ENCODE measurements at places on chromosomes 11 and 22.

- DNase-seq, result no peak
Observed at GRCh38 chr11:8707541-8708191, 25.1 kb downstream of the RPL27A start.

DNA sequence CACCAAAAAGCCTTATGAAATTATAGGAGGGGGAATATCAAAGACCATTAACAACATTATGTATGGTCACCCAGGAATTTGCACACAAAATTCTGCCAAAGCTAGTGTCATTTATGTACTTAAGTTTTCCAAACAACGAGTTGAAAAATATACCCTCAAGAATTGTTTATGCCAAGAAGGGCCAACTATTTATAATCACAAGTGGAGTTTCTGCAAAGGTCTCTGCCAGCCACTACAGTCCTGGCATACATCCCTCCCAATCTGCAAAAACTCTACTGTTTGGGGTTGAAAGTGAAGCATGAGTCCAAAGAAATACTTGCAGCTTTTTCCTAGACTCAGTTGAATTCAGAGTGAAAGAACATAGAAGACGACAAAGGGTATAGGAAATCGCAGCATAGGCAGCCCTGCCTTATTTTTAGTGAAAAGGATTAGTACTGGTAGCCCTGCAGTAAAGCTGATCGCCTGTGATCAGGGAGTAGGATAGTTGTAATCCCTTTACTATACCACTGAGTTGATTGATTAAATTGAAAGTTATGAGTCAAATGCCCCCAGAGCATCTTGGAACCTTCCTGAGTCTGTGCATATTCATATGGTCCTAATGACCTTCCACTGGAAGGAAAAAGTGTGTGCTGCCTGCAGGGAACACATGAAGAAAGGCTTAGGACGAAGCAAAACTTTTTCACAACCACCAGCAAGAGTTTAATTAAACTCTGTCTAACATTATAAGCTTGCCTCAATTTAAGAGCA is 144.0 kb downstream of the SPON1 start:
- DNase-seq, result no peak

GRCh38 chr22:37775785-37776638 is 31.7 kb upstream of the GCAT start:
- DNase-seq, result no peak

DNA sequence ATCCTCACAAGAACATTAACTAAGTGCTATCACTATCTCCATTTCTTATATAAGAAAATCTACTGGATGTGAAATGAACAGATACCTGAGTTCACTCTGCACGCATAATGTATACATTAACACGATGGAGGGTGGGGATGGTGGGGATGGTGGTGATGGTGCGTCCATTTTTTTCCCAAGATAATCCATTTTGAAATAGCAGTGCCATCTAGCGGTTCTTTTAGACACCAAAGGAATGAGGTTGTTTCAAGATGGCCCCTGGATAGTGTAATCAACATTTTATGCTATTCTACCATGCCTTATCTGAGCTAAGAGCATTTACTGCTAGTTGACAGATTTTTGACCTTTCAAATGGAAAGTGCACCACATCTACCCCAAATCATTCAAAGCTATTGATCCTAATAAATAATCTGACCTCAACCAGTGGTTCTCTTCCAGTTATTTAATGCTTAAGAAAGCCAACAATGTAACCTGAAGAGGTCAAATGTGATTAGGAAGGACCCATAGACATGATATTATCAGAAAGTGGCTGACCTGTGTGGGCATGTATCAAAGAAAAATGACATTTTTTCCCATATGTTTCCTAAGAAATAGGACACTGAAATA is 714.7 kb upstream of the TENM4 start:
- DNase-seq, result peak; percentile 22

GRCh38 chr11:96817482-96818399 is 427.9 kb downstream of the JRKL start:
- DNase-seq, result no peak

- DNase-seq, result no peak
Observed at GRCh38 chr11:62499944-62500649, 46.5 kb downstream of the AHNAK start.

DNA sequence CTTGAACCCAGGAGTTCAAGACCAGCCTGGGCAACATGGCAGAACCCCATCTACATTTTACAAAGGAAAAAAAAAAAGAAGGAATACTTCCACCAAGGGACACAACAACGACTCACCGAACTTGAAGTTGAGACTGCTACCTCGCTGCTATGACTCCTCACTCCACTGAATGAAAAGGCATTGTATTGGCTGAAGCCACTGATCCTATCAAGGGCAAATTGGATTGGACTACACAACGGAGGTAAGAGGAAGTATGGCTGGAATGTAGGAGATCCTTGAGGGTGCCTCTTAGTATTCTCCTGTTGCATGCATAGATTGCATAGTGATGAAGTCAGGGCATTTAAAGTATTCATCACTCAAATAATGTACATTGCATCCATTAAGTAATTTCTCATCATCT is 97.9 kb downstream of the CWF19L2 start:
- no peak for DNase-seq

DNA sequence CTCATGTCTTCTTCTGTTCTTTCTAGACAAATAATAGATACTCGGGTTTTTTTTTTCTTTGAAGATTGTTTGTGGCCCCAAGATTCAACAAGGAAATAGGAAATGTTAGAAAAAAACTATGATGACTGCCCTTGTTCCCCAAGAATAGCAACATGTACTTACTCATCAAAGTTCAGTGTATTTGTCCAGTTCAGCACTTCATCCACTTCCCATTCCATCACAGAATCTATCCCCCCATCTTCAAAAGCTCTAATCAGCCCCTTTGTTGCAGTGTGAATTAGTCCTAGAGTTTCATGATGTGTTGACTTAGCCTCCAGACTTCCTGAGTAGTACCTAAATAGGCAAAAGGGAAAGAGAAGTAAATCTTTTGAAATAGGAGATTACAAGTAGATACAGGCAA is 74.3 kb downstream of the C11orf65 start:
- no peak for DNase-seq

DNA sequence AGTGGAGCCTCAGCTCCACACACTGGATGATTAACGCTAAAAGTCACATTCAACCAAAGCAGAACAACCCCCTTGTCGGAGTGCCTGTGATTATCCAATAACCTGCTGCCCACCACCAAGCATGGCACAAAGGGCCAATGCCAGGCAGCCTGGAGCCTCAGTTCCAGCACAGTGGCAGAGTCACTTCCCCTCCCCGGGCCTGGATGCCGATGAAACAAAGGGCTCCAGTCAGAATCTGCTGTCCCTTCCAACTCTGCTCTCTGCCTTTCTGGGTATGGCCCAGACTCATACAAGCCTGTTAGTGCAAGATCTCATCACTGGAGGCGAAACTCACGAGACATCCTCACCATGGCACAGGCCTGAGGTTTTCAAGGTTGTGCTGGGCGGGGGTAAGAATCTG is 52.1 kb downstream of the CLTCL1 start:
- no peak for DNase-seq

DNA sequence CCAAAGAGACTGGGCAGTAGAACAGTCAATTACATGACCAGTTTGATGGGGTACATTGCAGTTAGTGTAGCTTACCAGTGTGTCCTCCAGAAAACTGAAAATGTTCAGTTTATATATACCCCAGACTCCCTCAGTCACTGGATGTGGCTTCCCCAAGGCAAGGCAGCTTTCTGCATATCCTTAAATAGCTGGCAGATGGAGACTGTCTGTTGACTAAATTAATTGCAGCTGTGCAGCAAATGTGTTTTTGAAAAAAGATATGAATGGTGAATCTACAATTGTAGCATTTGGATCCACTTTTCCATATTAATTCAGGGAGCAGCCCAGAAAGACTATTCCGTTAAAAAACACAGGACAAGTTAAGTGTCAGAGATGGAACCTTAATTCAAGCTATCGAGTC is 565.1 kb upstream of the CCDC179 start:
- no peak for DNase-seq

GRCh38 chr11:23974601-23975000 is 522.3 kb upstream of the LUZP2 start:
- DNase-seq, result no peak

DNA sequence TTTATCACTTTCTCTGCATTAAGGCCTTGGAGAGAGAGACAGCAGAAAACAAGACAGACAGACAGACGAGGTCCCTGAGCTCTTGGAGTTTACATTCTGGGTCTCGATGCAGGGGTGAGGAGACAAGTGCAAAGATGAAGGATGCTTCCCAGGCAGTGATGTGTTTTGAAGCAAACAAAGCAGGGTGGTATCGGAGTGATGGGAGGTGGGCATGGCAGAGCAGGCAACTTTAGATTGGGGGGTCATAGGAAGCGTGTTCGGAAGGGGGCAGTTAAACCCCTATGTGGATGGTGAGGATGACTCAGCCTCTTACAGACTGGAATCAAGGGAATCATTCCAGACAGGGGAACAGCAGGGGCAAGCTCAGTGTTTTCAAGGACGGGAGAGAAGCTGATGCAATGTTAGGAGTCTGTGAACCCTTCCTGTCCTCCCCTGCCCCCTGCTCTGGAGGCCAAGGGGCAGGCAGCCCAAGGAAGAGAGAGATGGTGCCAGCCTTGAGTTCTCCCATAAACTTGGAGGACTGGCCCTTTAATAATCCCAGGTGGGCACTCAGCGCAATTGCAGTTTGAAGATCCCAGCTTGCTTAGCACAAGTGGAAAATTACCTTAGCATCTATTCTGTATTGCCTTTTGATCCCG is 180.2 kb downstream of the CHST1 start:
- DNase-seq, result no peak

DNA sequence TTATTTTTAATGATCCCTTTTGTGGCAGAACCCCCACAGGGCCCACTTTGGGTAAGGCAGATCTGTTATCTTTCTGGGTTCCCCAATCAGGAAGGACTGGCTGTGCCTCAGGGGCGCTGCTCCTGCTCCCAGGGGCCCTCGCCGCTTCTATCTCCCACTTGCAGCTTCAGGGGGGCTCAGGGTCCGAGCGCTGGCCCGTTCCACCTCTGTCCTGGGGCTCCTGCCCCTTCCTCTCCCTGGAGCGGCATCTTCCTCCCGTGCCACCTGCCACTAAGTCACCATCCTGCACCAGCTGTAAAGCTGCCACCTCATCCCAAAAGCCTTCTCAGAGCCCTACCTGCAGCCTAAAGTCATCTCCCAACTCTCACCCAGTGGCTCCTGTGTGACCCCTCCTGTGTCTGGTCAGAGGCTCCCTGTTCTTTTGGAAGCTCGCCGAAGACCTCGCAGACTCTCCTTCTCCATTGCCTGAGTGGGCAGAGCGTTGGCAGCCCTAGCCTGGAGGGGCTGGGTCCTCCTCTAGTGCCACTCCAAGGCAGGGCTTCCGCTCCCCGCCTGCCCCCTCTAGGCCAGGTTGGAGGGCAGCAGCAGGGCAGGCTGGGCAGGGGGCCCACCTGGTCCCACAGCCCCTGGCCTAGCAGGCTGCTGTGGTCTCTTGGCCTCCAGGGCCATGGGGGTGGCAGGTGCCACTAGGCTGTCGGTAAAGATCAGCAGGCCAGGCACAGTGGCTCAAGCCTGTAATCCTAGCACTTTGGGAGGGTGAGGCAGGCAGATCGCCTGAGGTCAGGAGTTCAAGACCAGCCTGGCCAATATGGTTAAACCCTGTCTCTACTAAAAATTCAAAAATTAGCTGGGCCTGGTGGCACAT is 106.7 kb downstream of the MORC2 start:
- no peak for DNase-seq

- DNase-seq, result no peak
Observed at GRCh38 chr11:8023831-8024555, 36.9 kb downstream of the EIF3F start.

- DNase-seq, result no peak
Observed at GRCh38 chr11:86174101-86175046, 70.2 kb upstream of the EED start.

- peak; percentile 51 for DNase-seq
Observed at GRCh38 chr11:70901951-70902521, 350.3 kb downstream of the SHANK2 start.

- peak; percentile 45 for DNase-seq
Observed at GRCh38 chr22:29689880-29690213, 30.0 kb upstream of the CABP7 start.

GRCh38 chr22:25741692-25742626 is at the start of gene MYO18B:
Gene MYO18B, plus strand, starts transcription at chr22:25742188. Its CDS starts 18,905 bp downstream, at chr22:25761093.
- DNase-seq, result peak; percentile 53

GRCh38 chr11:59247531-59248227 is 35.0 kb upstream of the MPEG1 start:
- DNase-seq, result peak; percentile 77

GRCh38 chr22:19776433-19777031 is 16.0 kb downstream of the TBX1 start:
- no peak for DNase-seq

DNA sequence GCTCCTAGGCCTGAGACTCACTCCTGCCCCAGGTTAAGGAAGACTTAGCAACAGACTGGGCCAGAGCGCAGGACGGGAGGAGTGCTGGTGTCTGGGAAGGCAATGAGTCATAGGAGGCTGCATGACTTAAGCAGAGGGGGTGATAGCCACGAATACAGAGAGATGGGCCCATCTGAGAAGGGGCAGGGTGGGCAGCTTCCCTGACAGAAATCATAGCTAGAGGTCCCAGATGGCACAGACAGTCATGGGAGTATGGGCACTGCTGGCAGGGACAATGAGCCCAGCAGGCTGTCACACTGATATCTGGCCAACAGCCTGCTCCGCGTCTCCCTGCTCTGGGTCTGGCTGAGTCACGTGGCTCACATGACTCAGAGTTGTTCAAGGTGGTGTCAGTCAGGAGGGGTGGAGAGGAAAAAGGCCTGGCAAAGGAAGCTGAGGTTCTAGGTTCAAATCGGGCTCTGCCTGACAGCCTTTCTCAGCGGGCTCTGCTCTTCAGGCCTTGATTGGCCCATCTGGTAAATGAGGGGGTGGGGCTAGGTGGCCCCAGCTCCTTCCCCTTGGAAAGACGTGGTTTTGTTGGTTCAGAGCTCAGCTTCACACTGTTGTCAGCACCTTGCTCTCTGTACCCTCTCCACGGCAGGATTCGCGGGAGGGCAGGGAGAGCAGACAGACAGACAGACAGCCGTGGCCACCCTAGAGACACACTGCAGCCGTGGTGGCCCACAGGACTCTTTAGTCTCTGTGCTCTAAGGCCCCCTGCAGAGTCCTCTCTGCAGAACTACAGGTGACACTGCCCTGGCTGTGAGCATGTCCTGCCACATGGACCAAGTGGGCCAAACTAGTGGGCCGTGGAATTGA is 47.8 kb downstream of the DBX1 start:
- DNase-seq, result no peak

DNA sequence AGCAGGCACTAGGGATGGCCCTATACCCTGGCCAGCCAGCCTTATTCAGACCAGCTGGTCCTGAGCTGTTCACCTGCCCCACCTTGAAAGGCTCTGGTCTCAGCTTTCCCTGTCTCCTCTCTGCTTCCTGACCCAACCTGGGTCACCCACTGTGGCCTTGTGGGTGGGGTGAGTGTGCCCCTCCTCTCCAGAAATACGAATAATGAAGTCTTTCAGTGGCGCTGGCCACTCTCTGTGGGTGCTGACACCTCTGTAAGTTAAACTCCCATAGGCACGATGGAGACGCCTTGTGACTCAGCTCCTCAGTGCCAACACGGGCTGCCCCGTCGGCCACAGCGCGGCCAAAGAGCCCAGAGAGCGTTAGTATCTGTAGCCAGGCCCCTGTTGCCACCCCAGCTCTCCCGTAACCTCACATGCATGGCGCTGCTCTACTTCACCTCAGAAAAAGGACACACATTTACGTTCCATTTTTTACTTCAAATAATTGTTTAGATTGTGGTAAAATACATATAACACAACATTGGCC is 74.6 kb upstream of the SEPTIN5 start:
- DNase-seq, result no peak

GRCh38 chr11:102276783-102277182 is 40.5 kb upstream of the BIRC3 start:
- DNase-seq, result no peak

All from inflammatory macrophage treated with lipopolysaccharide for 1 hour (primary cell).